ENCODE measurements at places on chromosomes 11 and 22. TPM values are rescaled to one million over a fixed set of nuclear protein-coding genes. Genes with fewer than 3 reads are reported as not detected.

DNA sequence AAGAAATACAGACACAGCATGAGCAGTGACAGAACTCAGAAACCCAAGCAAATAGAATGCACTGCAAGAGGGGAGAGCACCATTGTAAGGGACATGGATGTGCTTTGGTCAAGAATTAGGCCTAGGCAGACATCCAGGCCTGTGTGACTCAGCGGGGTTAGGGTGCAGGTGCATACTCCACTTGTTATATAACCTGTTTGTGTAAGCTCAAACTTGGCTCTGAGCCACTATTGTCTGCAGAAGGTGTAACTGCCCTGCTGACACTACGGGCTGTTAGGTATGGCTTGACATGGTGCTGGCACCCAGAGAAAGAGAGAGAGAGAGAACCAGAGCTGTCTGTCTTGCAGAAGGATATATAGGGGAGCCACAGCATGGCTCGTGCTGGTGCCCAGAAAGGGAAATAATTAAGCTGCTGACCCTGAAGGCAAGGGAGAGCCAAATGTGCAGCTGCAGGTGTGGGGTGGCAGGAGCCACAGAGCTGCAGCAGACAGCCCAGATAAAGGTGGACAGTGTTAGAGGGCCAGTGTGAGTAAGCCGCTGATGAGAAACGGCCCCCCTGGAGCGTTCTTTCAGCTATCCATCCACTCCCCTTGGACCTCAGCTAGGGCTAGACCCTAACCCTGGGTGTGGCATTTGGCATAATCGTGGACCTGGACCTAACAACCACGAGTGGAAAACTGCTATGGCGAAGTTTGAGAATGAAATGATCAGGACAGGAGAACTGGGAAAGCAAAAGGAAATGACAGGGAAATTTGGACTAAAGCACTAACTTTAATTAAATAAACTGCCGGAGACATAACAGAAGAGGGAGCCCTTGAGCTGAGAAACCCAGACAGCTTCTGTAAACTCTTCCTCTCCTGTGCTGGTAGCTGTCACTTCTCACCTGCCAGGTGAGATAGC, 253.0 kb upstream of the CCDC179 start:
- no peak for DNase-seq

GRCh38 chr11:129637983-129638776, 177.5 kb upstream of the TMEM45B start:
- no peak for DNase-seq

- DNase-seq, result no peak
These were observed 1.1 kb upstream of the IGLL5 start for GRCh38 chr22:22886546-22886945.

DNA sequence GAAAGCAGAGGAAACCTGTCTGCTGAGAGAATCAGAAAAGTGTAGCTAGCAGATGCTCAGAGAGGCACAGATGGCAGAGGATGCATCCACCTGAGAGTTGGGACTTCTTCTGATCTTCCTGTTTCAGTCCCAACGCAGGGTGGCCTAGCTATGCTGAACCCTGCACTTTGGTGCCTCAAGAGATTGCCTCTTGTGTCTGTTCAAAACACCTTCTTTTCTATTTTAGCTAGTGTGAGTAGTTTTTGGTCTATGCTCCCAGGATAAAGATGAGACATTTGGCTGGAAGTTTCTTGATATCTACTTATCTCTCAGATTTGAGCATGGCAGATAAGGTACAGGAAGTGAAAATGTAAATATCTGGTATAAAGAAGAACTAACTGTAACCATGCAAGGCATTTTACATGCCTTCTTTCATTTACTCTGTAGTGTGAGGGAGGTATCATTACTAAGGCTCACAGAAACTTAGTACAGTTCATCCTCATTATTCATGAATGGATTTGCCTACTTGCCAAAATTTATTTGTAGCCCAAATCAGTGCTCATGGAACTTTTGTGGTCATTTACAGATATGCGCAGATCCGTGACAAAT, 47.0 kb upstream of the PSMA1 start:
- no peak for DNase-seq

GRCh38 chr22:40818192-40818746, 877 bp downstream of the SLC25A17 start:
- DNase-seq, result no peak

- peak; percentile 60 for DNase-seq
These were observed 29.1 kb upstream of the BIRC3 start for GRCh38 chr11:102287964-102288724.

The SLC22A9 gene
- polyA plus RNA-seq, result not detected

The RBFOX2 gene
- polyA plus RNA-seq, result 0.86 TPM

The OR4A16 gene
- polyA plus RNA-seq, result not detected
